ENCODE measurements at places on chromosomes 2 and 18. TPM values are rescaled to one million over a fixed set of nuclear protein-coding genes. Genes with fewer than 3 reads are reported as not detected.

GRCh38 chr2:72619626-72620025 lies 206.2 kb downstream of the EXOC6B start:
- no peak overlapping the region for H3K27ac ChIP-seq
- no peaks in the 10 kb centered on the region for H3K27me3 ChIP-seq
- H3K4me3 ChIP-seq, result no peak overlapping the region
- no peak for DNase-seq
- H3K4me1 ChIP-seq, result no peaks in the 10 kb centered on the region

The SERPINB12 gene
- not detected for total RNA-seq

The DIS3L2 gene
- total RNA-seq, result 59.4 TPM

The RAB3GAP1 gene
- 9.8 TPM for total RNA-seq

DNA sequence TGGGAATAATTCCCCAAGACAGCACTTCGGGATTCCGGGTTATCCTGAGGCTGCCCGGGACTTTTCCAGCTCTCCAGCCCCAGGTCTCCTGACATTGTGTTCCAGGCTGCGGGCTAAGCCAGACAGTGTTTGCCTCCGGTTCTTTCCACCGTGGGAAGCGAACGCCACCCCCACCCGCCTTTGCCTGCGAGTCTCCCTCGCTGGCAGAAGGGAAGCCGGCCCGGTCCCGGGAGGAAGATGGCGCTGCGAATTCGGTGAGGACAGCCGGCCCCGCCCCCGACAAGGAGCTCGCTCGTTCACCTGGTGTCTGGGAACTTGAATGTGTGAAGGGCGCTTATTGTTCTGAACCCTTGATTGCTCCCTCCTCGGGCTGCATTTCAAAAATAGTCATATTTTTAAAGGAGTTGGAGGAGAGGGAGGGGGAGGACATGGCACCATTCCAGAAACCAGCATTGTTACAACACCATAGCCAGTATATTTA lies 2.9 kb downstream of the LRATD1 start:
- H3K27me3 ChIP-seq, result peaks cover 20% of the 10 kb centered on the region
- DNase-seq, result no peak
- no peaks in the 10 kb centered on the region for H3K36me3 ChIP-seq
- no peaks in the 10 kb centered on the region for H3K4me1 ChIP-seq
- H3K27ac ChIP-seq, result no peak overlapping the region
- H3K4me3 ChIP-seq, result no peak overlapping the region
